ENCODE measurements at places on chromosomes 13 and 19. TPM values are rescaled to one million over a fixed set of nuclear protein-coding genes. Genes with fewer than 3 reads are reported as not detected.

DNAJC15 gene
- 13.3 TPM for total RNA-seq

PLPPR2 gene
- 37.2 TPM for total RNA-seq

PRTN3 gene
- not detected for total RNA-seq

FUT3 gene
- total RNA-seq = not detected

ZNF260 gene
- total RNA-seq = 10.0 TPM

DZIP1 gene
- 22.4 TPM for total RNA-seq

RB1 gene
- 28.7 TPM for total RNA-seq

DNAAF3 gene
- total RNA-seq = not detected

PODNL1 gene
- not detected for total RNA-seq

TEX26 gene
- 0.69 TPM for total RNA-seq

SLITRK6 gene
- total RNA-seq = 1.3 TPM

ZNF304 gene
- 12.4 TPM for total RNA-seq

ICAM1 gene
- total RNA-seq = 15.8 TPM

- no peak overlapping the region for H3K27ac ChIP-seq
- no peaks in the 10 kb centered on the region for H3K36me3 ChIP-seq
- H3K4me3 ChIP-seq = no peak overlapping the region
- H3K4me1 ChIP-seq = peaks cover 16% of the 10 kb centered on the region
Measured at GRCh38 chr13:79727086-79727485, 246.1 kb downstream of the NDFIP2 start.

GRCh38 chr19:35911173-35911572 lies 3.1 kb upstream of the TYROBP start:
- no peak overlapping the region for H3K27ac ChIP-seq
- H3K27me3 ChIP-seq = no peaks in the 10 kb centered on the region
- H3K4me1 ChIP-seq = peaks cover 20% of the 10 kb centered on the region
- H3K4me3 ChIP-seq = no peak overlapping the region
- no peaks in the 10 kb centered on the region for H3K36me3 ChIP-seq

DNA sequence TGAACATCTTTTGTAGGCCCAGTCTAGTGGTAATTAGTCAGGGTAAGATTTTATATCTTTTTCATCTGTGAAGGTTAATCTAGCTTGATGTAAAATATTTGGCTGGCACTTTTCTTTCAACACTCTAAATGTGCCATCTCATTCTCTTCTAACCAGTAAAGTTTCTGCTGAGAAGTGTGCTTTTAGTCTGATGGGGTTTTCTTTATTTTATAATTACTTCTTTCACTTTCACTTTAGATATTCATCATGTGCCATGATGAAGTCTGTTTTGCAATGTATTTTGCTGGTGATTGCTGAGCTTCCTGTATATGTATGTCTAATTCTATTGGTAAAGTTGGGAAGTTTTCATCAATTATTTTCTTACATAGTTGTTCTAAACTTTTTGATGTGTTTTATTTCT lies 31.9 kb downstream of the ZNF726 start:
- no peak overlapping the region for H3K27ac ChIP-seq
- H3K4me1 ChIP-seq = no peaks in the 10 kb centered on the region
- H3K4me3 ChIP-seq = no peak overlapping the region
- no peak for DNase-seq

DNA sequence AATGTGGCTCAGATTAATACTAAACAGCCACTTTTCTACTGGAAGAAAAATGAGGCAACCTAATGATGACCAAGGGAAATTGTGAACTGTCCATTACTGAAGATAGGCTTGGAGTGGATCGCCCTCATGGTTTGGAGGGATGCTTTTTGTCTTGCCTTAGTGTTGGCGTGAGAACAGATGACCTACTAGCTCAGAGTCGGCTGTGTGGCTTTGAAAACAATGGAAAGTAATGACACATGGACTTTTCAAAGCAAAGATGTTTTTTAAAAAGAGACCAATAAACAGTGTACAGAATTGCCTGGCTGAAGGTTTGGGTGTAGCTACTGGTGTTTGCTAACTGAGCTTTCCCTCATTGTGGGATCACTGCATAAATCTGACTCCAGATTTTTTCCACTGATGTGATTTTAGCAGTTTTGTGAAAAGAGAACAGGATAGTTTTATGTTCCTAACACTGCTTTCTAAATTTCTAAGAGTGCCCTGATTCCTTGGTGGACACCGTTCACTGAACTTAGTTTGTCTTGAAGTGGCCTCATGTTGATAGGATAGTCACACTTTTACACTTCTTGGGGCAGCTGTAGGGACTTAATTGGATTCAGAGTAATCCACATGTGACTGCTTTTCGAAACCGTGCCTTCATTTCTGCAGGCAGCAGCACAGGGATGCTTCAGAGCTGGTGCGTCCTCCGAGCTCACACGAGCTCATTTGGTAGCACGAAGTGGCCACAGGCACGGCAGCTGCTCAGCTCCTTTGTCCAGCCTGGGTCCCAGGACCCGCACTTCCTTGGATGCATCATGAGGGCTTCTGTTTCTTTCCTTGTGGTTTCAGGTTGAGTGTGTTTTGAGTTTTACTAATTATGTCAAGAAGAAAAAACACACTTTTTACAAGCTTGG lies 4.3 kb downstream of the CEBPG start:
- peaks cover 62% of the 10 kb centered on the region for H3K4me1 ChIP-seq
- DNase-seq = no peak
- H3K27me3 ChIP-seq = no peaks in the 10 kb centered on the region

- H3K27me3 ChIP-seq = no peaks in the 10 kb centered on the region
- no peak for DNase-seq
- no peaks in the 10 kb centered on the region for H3K36me3 ChIP-seq
- peak overlapping the region; percentile 77 for H3K4me3 ChIP-seq
Measured at GRCh38 chr19:18292810-18293641, 11.6 kb upstream of the JUND start.

DNA sequence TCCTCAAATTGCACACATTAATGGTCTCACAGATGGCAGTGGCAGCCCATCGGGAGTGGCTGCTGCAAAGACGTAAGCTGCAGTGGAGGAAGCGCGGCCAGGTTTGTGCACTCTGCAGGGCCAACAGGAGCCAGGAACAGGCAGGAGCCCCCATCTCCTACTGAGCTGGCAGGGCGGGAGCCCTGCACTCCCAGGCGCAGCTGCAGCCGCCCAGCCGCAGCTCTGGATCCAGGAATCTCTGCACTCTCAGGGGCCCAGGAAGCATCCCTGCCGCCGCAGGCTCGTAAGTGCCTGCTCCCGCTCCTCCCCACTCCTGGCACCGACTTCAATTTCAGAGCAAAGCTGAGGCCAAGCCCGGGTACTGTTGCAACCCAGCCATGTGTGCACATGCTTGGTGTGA lies 37.5 kb downstream of the ANKRD27 start:
- H3K36me3 ChIP-seq = peaks cover 73% of the 10 kb centered on the region
- no peak overlapping the region for H3K4me3 ChIP-seq
- no peaks in the 10 kb centered on the region for H3K27me3 ChIP-seq
- DNase-seq = no peak

GRCh38 chr19:34172661-34173192 lies 423 bp downstream of the LSM14A start:
- H3K4me1 ChIP-seq = peaks cover 54% of the 10 kb centered on the region
- H3K27ac ChIP-seq = peak overlapping the region; percentile 99
- H3K36me3 ChIP-seq = no peaks in the 10 kb centered on the region
- peak; percentile 90 for DNase-seq
- peak overlapping the region; percentile 91 for H3K4me3 ChIP-seq

DNA sequence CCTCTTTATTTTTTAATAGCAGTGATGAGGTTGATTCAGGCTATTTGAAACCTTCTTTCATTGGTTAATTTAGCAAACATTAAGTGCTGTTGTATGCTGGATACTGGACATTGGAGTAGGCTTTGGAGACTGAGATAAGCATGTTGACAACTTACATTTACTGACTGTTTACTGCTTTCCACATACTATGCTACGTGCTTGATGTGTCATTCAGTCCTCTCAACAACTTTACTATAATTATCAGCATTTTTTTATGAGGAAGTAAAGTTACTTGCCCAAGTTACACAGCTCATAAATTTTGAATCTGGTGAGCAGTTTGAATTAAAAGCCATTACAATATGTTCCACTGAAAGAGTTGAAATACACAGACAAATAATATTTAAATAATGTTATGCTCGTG lies 83.8 kb downstream of the GJA3 start:
- H3K27ac ChIP-seq = no peak overlapping the region
- H3K4me3 ChIP-seq = no peak overlapping the region
- H3K36me3 ChIP-seq = no peaks in the 10 kb centered on the region
- no peaks in the 10 kb centered on the region for H3K27me3 ChIP-seq
- H3K4me1 ChIP-seq = peaks cover 5% of the 10 kb centered on the region

- H3K36me3 ChIP-seq = no peaks in the 10 kb centered on the region
- no peaks in the 10 kb centered on the region for H3K4me1 ChIP-seq
- H3K27ac ChIP-seq = no peak overlapping the region
- no peak overlapping the region for H3K4me3 ChIP-seq
- H3K27me3 ChIP-seq = peaks cover 3% of the 10 kb centered on the region
Measured at GRCh38 chr13:53788286-53788685, 759.7 kb downstream of the OLFM4 start.

- no peak overlapping the region for H3K4me3 ChIP-seq
- no peak overlapping the region for H3K27ac ChIP-seq
- peak; percentile 79 for DNase-seq
- H3K27me3 ChIP-seq = no peaks in the 10 kb centered on the region
Measured at GRCh38 chr13:21884299-21884909, 213.5 kb downstream of the FGF9 start.

DNA sequence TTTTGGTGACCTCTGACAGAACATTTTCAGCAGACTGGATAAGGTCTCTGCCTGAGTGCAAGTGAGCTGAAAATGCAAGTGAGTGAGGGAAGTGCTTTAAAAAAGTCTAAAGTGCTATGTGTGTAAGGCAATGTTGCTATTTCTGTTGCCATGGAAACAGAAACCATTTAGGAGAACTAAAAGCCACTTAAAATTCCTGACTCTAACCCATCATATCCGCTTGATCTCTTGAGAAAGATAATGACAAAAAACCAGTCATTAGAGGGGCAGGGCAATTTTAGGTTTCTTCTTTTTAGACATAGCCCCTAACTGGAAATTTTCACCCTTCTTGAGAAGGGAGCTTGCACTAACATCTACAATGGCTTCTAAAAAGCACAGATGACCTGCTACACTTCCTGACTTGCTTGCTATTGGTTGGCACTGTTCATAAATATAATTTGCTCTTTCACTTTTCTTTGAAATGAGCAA lies at the start of gene CYSLTR2:
CYSLTR2 (plus strand) TSS at position 458 of the 468 bp plus-strand sequence. CDS start 52,889 bp downstream, outside the sequence.
- no peak within 1 kb of the TSS for H3K4me3 ChIP-seq
- H3K4me1 ChIP-seq = no peaks in the 10 kb centered on the region
- DNase-seq = peak; percentile 31
- H3K27ac ChIP-seq = no peak within 1 kb of the TSS
- H3K27me3 ChIP-seq = no peaks in the 10 kb centered on the region

GRCh38 chr19:4624733-4625362 lies 14.5 kb upstream of the TNFAIP8L1 start:
- no peaks in the 10 kb centered on the region for H3K27me3 ChIP-seq
- no peaks in the 10 kb centered on the region for H3K4me1 ChIP-seq
- H3K27ac ChIP-seq = no peak overlapping the region
- no peaks in the 10 kb centered on the region for H3K36me3 ChIP-seq
- no peak for DNase-seq

- no peaks in the 10 kb centered on the region for H3K27me3 ChIP-seq
- no peaks in the 10 kb centered on the region for H3K4me1 ChIP-seq
- H3K36me3 ChIP-seq = no peaks in the 10 kb centered on the region
- H3K27ac ChIP-seq = no peak overlapping the region
- H3K4me3 ChIP-seq = no peak overlapping the region
- no peak for DNase-seq
Measured at GRCh38 chr13:108425056-108425455, 155.5 kb downstream of the TNFSF13B start.

- H3K4me3 ChIP-seq = no peak overlapping the region
- DNase-seq = no peak
- H3K27ac ChIP-seq = no peak overlapping the region
- no peaks in the 10 kb centered on the region for H3K27me3 ChIP-seq
- no peaks in the 10 kb centered on the region for H3K4me1 ChIP-seq
- H3K36me3 ChIP-seq = no peaks in the 10 kb centered on the region
Measured at GRCh38 chr19:246551-246950, 44.7 kb downstream of the PLPP2 start.

- DNase-seq = no peak
- H3K27me3 ChIP-seq = no peaks in the 10 kb centered on the region
- H3K4me1 ChIP-seq = no peaks in the 10 kb centered on the region
- H3K4me3 ChIP-seq = no peak overlapping the region
- H3K27ac ChIP-seq = no peak overlapping the region
Measured at GRCh38 chr13:93496985-93497673, 270.5 kb downstream of the GPC6 start.

DNA sequence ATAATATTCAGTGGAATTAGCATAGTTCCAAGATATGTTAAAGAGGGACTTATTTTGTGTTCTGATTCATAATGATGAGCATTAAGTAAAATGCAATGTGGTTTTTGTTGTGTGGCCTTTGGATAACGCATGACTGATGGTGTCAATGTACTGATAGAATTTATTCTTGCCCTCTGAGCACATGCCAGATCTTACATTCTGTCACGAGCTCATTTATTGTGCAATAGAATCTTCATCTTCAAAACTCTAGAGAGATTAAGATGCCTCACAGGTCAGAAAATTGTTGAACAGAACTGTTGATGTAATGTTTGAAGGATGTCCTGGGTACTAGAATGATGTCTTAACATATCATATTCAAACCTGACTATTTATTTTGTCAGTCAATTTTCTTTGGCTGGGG lies 148.0 kb upstream of the HTR2A start:
- H3K4me3 ChIP-seq = no peak overlapping the region
- DNase-seq = no peak
- H3K36me3 ChIP-seq = no peaks in the 10 kb centered on the region
- H3K27me3 ChIP-seq = no peaks in the 10 kb centered on the region
- no peaks in the 10 kb centered on the region for H3K4me1 ChIP-seq

GRCh38 chr19:39352381-39353255 lies 10.4 kb downstream of the SAMD4B start:
- H3K36me3 ChIP-seq = peaks cover 89% of the 10 kb centered on the region
- H3K27me3 ChIP-seq = no peaks in the 10 kb centered on the region
- no peak for DNase-seq
- no peak overlapping the region for H3K4me3 ChIP-seq
- H3K27ac ChIP-seq = peak overlapping the region; percentile 30

GRCh38 chr19:5292822-5293611 lies 47.6 kb downstream of the PTPRS start:
- no peaks in the 10 kb centered on the region for H3K36me3 ChIP-seq
- peak overlapping the region; percentile 87 for H3K4me3 ChIP-seq
- peak overlapping the region; percentile 94 for H3K27ac ChIP-seq

DNA sequence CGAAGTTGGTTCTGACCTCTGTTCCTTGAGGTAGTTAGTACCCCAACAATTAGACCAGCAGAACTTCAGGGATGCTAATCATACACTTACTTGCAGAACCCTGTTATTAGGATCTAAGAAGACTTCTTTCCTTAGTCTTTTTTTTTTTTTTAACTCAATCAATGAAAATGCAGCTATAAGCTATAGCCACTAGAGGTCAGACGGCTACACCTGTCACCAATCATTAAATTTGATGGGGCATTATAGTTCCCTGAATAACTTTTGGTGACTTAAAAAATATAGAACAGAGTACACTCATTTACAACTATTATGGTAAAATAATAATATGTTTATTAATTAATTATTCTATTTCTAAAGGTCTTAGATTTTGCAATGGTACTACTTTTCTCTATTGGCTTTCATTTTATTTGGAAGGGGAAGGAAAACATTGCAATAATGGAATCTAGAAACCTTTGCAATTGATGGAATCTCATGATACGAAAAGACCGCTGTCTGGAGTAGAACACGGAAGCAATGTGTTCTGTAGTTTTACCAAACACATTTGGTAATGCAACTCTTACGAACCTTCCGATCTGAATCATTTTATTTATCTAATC lies 483.2 kb downstream of the DIAPH3 start:
- H3K36me3 ChIP-seq = no peaks in the 10 kb centered on the region
- H3K4me3 ChIP-seq = no peak overlapping the region
- no peak for DNase-seq
- no peaks in the 10 kb centered on the region for H3K27me3 ChIP-seq
- H3K27ac ChIP-seq = no peak overlapping the region
- peaks cover 8% of the 10 kb centered on the region for H3K4me1 ChIP-seq

Measured in esophagus muscularis mucosa (tissue), 4 donors.